ENCODE measurements at places on chromosomes 2 and 18.
A peak's percentile ranks its signal among the peaks of the same experiment; 100 is the strongest.

DNA sequence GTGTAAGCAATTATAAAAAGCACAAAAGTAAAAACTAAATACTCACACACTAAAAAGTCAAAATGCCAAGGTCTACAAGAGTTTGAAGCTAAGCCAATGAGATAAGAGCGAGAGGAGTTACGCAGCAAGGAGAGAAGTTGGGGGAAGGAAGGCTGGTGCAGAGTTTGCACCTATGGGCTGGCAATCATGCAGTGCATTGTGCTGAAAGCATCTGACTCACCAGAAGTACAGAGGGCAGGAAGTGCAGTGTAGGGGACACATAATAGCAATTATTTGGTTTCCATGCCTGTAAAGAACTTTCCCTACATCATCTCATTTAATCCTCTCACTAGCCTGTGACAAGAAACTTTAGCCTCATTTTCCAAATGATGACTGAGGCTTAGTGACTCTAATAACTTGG lies 142.7 kb upstream of the KYNU start:
- no peaks in the 10 kb centered on the region for H3K36me3 ChIP-seq
- H3K27ac ChIP-seq: no peak overlapping the region
- no peaks in the 10 kb centered on the region for H3K27me3 ChIP-seq
- no peak overlapping the region for H3K4me3 ChIP-seq

DNA sequence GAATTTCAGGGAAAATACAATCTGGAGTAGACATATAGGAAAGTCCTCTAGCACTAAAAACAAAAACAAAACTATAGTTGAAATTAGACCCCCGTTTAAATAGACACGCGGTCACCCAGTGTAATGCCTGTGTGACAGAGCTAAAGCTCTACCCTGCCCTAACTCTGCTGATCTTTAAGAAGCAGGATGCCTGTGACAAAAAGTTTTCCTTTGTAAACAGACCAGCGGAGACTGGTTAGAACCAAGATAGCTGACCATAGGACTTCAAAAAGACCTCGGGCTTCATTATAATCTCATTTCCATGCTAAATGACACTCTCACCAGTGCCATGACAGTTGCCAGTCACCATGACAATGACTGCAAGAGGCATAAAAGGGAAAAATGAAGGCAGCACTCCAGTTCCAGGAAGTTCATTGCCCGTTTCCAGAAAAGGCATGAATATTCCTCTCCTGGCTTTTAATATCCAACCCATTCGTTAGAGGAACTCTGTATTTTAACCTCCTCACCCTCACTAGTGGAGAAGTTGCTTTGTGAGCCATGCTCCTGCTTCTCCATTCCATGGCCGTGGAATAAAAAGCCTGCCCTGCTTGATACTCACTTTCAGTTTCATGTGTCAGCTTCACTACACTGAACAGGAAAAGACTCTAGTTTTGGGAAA lies 157.2 kb upstream of the COPS8 start:
- H3K4me1 ChIP-seq: no peaks in the 10 kb centered on the region
- peak overlapping the region; percentile 40 for H3K4me3 ChIP-seq
- no peaks in the 10 kb centered on the region for H3K36me3 ChIP-seq
- no peaks in the 10 kb centered on the region for H3K27me3 ChIP-seq
- peak overlapping the region; percentile 13 for H3K27ac ChIP-seq

DNA sequence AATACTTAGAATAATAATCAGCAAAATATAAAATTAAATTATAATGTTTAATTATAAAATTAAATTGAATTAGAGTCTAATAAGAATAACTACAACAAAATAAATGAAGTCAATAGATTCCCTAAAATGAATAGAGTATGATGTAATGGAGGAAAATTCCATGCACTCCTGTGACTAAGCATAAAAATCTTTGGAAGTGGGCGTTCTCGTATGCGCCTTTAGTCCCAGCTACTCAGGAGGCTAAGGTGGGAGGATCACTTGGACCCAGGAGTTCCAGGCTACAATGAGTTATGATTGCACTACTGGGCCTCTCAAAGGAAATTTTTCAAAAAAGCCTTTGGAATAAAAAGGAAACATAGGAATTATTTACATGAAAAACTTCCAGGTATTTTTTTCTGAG lies 955.4 kb upstream of the POU3F3 start:
- no peak overlapping the region for H3K27ac ChIP-seq
- DNase-seq: no peak
- no peaks in the 10 kb centered on the region for H3K4me1 ChIP-seq
- no peaks in the 10 kb centered on the region for H3K36me3 ChIP-seq

- H3K36me3 ChIP-seq: no peaks in the 10 kb centered on the region
- no peak overlapping the region for H3K4me3 ChIP-seq
- H3K4me1 ChIP-seq: no peaks in the 10 kb centered on the region
- H3K27me3 ChIP-seq: no peaks in the 10 kb centered on the region
- H3K27ac ChIP-seq: no peak overlapping the region
Measured at GRCh38 chr2:113034016-113034415, 18.7 kb downstream of the IL36B start.

GRCh38 chr2:143246815-143247744 lies 117.9 kb downstream of the ARHGAP15 start:
- H3K27me3 ChIP-seq: no peaks in the 10 kb centered on the region
- no peaks in the 10 kb centered on the region for H3K36me3 ChIP-seq
- DNase-seq: no peak
- no peak overlapping the region for H3K4me3 ChIP-seq
- no peaks in the 10 kb centered on the region for H3K4me1 ChIP-seq

GRCh38 chr2:174365571-174365970 lies 30.0 kb upstream of the SCRN3 start:
- no peaks in the 10 kb centered on the region for H3K4me1 ChIP-seq
- no peak for DNase-seq
- peaks cover 36% of the 10 kb centered on the region for H3K36me3 ChIP-seq
- H3K27me3 ChIP-seq: no peaks in the 10 kb centered on the region
- H3K4me3 ChIP-seq: no peak overlapping the region

GRCh38 chr2:39494784-39495251 lies 57.7 kb upstream of the MAP4K3 start:
- no peaks in the 10 kb centered on the region for H3K36me3 ChIP-seq
- no peak overlapping the region for H3K4me3 ChIP-seq
- H3K27me3 ChIP-seq: no peaks in the 10 kb centered on the region

DNA sequence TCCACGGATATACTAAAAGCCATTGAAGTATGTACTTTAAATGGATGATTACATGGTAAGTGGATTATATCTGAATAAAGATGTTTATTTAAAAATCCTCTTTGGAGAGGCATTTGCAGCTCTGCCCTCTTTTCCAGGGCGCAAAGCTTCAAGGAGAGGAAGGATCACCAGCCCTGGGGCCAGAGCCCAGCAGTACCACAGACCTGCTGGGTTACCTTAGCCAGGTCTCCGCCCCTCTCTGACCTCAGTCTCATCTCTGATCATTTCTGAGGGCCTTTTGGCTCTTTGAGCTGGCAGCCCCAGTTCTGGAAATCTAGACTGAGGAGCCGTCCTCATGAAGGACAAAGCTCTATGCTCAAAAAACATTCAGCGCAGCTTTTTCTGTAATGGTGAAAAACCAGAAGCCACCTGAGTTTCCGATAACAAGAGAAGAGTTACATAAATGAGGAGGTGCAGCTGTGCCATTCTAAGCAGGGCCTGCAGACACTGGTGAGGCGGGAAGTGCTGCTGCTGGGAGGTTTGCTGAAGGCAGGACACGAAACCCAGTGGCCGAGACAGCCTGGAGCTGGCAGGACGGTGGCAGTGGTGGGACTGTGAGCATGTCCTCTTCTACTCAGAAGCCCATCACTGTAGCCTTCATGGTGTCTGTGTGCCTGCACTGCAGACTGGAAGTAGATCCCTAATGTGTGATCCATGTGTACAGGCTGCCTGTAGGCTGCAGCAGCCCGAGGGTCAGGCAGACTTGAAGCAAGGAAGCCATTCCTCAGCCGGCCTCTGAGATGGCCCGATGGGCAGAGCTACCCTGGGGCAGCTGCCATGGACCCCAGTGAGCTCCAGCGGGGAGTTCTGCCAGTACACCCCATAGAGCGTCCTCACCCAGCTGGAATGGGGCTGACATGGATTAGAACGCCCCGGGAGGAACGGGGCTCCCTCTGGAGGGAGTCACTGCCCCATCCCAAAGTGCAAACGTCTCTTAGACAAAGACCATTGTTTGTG lies 27.7 kb downstream of the ADRA2B start:
- no peaks in the 10 kb centered on the region for H3K36me3 ChIP-seq
- DNase-seq: peak; percentile 77
- no peak overlapping the region for H3K4me3 ChIP-seq
- no peak overlapping the region for H3K27ac ChIP-seq
- peaks cover 21% of the 10 kb centered on the region for H3K4me1 ChIP-seq

Measured in esophagus muscularis mucosa (tissue), 4 donors.